ENCODE measurements at places on chromosomes 4 and X.

DNA sequence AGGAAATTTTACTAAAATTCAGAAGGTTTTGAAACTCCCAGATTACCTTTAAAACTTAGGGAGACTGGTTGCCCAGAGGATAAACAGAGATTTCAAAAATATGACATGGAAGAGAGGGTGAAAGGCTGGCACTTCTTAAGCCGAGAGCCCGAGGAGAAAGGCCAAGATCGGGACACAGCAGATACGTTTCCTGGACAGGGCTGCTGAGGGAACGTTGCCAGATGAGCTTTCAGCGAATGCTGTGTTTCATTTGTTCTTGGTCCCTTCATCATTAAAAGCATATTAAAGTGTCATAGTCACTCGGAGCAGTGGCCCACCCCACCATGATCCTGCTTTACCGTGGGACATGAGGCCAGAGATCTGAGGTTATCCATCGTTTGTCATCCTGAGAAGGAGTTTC lies 37.9 kb upstream of the STOX2 start:
- no peak for DNase-seq

DNA sequence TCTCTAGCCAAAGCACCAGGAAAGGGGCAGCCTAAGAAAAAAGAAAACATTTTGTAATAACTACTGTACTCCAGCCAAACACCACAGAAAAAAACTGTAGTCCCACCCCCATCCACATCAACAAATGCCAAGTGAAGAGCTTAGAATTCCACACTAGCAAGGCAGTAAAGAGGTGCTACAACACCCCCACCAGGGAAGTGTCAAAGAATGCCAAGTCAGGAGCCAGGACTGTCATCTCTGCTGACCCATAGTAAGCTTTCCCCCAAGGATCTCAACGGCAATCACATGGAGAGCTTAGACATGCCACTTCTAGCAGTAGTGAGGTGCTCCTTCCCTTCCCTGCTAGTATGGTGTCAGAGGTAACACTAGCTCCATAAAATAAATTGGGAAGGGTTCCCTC lies 34.4 kb upstream of the CCDC160 start:
- DNase-seq = no peak

DNA sequence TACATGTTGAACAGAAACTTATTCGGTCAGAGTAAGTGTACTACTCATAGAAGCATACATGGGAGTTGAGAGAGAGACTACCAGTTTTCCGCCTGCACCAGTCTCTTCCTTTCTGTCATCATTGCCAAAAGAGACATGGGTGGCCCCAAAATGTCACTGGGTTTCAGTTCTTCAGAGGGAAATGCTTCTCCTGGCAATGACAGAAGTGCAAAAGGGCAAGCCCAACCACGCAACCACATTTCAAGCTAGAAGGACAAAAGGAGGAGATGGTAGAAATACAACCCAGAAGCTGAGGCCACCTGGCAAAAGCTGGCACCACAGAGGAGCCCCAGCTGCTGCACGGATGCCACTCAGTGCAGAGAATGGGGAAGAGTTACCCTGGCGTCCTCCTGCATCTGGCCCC lies 320.1 kb downstream of the BCOR start:
- no peak for DNase-seq

- no peak for DNase-seq
These were observed 10.3 kb downstream of the OCIAD1 start for GRCh38 chr4:48841045-48841827.

DNA sequence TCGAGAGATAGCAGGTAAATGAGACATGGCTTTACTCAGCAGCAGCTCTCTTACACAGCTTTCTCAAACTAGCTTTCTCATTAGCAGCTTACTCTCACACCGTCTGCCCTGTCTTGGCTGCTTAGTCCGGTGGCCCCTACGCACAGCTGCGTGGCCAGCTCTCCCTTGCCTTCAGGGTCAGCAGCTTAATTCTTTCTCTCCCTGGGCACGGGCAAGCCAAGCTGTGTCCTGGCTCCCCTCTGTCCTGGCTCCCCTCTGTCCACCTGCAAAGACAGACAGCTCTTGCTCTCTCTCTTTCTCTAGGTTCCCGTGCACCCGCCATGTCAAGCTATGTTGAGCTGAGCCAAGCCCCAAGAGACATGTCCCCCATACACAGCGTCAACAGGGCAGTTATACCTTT lies 39.4 kb downstream of the ZNF185 start:
- DNase-seq = no peak

DNA sequence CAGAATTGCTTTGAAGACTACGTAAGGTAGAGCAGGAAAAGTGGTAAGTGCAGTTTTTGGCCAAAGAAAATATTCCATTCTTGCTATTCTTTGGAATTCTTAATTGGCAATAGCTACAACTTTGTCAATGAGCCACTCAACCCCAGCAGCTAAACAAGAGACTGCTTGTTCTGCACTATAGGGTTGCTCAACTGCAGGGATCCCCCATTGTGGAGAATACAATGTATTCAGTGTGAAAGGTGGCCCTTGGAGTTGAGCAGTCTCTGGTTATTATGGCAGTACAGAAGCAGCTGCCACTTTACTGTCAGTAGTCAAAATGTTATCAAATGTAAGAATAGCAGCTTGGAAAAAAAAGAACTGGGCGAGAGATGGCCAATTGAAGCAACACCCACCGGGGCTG lies 808.7 kb downstream of the CENPC start:
- no peak for DNase-seq

- DNase-seq = no peak
These were observed 534.4 kb downstream of the MID1IP1 start for GRCh38 chrX:39335513-39336235.

DNA sequence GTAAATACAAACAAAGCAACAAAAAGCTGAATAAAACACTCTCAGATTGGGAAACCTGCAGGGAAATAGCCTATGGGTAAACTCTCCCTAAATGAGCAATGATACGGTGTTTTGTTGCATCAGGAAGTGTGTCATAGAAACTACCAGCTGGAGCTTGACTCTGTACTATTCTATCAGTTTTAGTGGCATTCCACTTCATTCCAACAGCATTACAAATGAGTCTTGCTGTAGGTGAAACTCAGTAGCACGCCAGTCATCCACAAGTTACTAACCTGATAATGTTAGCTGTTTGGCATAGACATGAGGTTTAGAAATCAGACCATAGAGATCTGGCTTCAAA lies 24.9 kb downstream of the FGFBP1 start:
- DNase-seq = no peak

DNA sequence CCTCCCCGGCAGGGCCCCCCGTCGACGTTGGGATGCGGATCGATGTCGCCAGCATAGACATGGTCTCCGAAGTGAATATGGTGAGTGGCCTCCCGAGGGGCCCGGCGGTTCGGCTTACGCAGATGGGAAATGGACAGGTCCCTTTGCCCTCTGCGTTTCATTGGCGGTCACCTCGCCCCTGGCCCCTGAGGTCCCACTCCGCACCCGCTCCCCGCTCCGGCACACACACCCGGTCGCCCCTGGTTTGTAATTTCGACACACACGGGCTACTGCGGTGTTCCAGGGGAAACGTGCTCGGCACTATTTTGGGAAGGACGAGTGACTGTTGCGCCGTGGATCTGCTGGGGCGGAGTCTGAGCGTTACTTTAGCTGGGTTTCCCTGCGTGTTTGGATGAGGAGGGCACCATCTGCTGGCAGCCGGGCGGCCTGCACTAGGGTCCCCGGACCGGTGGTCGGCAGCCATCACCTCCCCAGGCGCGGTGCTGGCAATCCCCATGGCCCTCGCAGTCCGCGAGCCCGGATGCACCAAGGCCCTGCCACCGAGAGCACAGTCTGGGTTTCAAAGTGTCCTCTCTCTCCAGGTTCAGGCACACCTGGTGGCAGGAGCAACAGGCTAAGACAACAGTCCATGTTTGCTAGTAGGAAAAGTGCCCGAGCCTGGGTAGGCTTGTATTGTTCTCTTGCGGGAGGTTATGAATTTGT lies 1.2 kb downstream of the GABRB1 start:
- DNase-seq = peak; percentile 18

DNA sequence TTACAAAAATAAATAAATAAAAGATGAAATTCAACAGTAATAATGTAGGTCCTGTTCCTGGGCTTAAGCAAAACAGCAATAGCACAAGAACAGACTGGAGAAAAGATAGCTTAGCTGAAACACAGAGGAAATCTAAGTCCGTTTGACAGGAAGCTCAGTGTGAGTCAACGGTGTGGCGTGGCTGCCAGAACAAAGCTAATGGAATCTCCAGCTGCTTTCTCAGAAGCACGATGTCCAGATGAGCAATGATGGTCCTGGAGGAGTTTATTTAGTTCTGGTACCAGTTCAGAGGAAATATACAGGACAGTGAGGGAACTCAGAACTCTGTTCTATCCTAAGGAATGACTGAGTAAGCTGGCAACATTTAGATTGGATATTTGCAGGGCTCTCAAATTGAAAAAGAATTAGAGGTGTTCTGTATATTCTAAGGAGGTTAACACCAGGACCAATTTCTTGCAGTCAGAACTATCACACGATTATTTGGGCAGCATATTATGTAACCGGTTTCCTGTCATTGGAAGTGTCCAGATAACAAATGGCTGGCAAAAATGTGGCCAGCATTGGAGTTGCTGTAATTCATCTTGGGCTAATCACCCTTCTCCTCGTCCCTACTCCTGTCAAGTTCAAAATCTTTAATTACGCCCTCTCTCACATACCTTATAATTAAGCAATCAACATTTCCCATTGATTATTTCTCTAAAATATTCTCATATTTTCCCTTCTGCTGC lies 12.7 kb downstream of the GAB3 start:
- DNase-seq = peak; percentile 29

- no peak for DNase-seq
These were observed 147.7 kb downstream of the DCK start for GRCh38 chr4:71141125-71141524.

- no peak for DNase-seq
These were observed 10.2 kb downstream of the CBR4 start for GRCh38 chr4:168999809-169000208.

DNA sequence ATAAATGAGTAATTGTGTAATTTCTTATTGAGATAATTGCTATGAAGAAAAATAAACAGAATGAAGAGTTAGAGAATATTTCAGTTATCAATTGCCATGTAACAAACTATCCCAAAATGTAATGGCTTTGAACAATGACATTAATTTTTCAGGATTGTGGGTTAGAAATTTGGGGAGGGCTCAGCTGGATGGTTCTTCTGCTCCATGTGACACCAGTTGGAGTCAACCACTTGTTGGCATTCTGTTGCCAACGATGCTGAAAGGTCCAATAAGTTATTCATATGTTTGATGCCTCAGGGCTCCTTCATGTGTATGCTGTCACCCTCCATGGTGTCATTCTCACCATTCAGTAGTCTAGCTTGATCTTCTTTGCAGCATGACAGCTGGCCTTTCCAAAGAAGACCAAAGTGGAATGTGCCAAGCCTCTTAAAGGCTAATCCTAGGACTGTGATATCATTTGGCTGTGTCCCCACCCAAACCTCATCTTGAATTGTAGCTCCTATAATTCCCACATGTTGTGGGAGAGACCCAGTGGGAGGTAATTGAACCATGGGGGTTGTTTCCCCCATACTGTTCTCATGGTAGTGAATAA lies 20.9 kb upstream of the CCDC149 start:
- no peak for DNase-seq

GRCh38 chr4:178142724-178143123 lies 700.5 kb upstream of the AGA start:
- DNase-seq = no peak

GRCh38 chr4:33090910-33091309 lies 2370.7 kb downstream of the PCDH7 start:
- DNase-seq = no peak

DNA sequence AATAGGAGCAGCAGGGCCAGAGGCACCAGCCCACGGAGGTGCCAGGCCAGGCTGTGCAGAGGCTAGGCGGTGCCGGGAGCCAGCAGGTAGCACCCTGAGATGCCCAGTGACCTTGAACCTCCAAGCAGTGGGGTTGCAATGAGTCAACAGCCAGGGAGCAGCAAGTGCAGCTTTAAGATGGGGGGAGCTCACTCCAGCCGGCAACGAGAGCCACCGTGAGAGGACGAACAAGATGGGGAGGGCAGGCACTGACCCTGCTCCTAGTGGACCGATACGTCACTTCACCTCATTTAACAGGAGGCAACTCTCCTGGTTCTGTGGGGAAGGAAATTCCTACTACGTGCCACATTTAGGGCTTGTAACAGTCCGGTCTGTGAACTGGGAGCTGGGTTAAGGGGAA lies 4.8 kb downstream of the LETM1 start:
- no peak for DNase-seq

GRCh38 chr4:60885011-60885410 lies 315.1 kb upstream of the ADGRL3 start:
- DNase-seq = no peak

GRCh38 chr4:76749355-76749754 lies 148.6 kb downstream of the SOWAHB start:
- DNase-seq = no peak

DNA sequence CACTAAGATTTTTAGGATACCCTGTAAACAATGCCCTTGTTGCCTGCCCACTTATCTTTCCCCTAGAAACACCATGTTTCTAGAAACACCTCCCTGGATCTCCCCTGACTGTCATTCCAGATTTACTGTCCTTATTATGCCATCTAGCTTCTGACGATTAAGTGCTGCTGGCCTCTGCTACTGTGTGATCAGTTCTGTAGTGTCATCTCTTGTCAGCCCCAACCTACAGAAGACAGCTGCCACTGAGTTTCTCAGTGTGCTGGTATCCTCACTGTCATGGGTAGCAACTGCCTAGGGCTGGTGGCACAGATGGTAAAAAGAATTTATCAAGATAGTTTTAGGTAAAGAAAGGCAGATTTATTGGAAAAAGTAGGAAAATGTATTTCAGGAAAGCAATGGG lies 68.7 kb upstream of the WWC2 start:
- DNase-seq = no peak

GRCh38 chr4:156154978-156155377 lies 201.3 kb upstream of the CTSO start:
- DNase-seq = no peak

DNA sequence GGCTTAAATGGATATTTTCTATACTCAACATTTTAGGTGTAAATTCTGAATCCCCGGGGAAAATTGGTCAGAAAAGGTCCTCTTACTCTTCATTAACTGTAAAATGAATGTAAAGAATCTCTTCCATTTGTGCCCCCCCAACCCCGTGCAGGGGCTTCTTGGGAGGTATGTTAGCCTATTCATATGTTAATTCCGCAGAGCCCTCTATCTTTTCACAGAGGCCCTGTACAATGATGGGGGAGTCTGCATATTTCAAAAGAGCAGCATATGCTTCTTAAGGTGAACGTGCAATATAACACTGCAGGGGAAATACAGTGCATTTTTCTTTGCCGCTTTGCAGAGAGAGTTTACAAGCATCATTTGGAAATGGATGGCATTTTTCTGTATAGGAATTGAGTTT lies 88.5 kb upstream of the CXorf66 start:
- no peak for DNase-seq

GRCh38 chr4:88352062-88352740 lies 26.5 kb upstream of the HERC6 start:
- no peak for DNase-seq

DNA sequence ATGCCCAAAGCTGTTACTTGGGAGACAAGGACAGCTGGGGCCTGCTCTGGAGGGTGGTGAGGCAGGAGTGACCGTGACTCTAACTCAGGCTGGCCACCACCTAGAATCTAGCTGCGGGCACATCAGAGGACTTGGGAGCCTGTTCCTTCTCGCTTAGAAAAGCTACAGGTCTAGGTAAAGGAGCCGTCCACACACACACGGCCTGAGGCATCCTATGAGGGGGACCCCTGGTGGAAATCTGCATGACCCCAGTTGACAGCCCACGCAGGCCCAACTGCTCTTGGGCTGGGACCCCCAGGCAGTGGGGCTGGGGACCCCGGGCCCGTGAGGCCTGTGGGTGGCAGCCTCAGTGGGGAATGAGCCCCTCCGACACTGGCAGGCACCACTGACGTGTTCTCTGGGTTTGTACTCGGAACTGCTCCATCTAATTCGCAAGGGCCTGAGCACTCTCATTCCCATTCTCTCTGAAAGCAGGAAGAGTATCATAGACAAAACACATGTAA lies 75.6 kb downstream of the ACOX3 start:
- no peak for DNase-seq

Measured in activated naive CD4-positive, alpha-beta T cell treated with Interleukin-2 at 50 U/mL for 16 hours (primary cell).